ENCODE measurements at places on chromosomes 1 and 21.

- DNase-seq: peak; percentile 45
These were observed 34.1 kb upstream of the BTG2 start for GRCh38 chr1:203271018-203271743.

GRCh38 chr1:15245593-15246360, 1.2 kb upstream of the FHAD1 start:
- DNase-seq: no peak

- DNase-seq: no peak
These were observed 494.5 kb upstream of the PBX1 start for GRCh38 chr1:164064501-164064900.

GRCh38 chr1:215132156-215132555, 49.6 kb downstream of the KCNK2 start:
- no peak for DNase-seq

DNA sequence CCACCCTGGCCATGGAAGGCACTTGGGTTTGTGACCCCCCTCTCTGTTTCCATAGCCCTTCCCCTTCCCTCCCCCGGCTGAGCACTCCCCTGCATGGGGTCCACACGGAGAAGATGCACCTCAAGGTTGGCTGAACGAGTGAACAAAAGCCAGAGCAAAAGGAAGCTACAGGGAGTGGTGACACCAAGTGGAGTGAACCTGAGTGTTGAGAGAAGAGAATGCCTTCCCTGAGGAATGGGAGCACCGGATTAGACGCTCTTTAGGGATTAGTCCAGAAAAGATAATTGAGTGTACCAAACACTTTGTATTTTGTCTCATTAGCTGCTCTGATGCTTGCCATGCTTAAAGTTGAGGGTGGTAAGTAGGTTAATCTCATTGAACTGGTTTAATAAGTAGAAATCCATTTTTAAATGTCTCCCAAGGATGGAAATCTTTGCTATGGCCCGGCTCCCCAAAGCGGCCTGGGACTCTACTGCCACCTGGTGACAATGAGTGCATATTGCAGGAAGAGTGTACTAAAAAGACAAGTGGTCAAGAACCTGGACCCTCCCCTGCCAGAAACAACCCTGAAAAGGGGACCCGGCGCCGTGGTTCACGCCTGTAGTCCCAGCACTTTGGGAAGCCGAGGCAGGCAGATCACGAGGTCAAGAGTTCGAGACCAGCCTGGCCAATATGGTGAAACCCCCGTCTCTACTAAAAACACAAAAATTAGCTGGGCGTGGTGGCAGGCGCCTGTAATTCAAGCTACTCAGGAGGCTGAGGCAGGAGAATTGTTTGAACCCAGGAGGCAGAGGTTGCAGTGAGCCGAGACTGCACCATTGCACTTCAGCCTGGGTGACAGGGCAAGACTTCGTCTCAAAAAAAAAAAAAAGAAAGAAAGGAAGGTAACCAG, 150.6 kb upstream of the ZC3H12A start:
- DNase-seq: no peak

DNA sequence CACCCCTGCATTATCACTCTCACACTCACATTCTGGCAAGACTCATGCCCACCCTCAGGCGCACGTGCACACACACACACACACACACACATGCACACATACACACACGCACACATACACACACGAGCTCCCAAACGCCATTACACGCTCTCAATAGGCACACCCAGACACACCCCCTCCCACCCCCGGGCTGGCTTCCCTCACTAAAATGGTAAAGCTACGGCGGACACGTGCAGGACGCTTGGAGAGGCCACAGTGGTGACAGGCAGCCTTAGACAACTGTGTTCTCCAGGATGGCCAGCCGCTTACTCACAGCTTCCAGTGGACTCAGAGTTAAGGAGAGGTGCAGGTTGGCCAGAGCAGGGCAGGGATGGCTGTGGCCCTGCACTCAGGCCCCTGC, 10.1 kb downstream of the MATN1 start:
- no peak for DNase-seq

GRCh38 chr1:112247036-112247597, 148.9 kb upstream of the CTTNBP2NL start:
- DNase-seq: no peak

DNA sequence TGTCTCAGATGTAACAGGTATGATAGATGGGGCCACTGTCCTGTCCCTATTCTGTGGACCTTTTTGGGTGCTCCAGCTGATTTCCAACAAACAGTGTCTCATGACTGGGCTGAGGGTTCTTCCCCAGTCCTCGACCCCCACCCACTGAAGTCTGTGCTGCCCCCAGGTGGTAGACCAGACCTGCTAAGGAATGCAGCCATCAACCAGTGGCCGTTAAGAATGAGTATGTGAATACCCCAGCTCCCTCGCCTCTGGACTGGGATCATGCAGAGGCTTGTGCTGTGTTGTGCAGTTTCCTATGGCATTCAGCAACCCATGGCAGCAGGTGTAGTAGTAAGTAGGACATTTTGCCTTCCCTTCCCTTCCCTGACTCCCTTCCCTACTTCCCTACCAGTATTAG, 183.1 kb upstream of the KAZN start:
- no peak for DNase-seq

DNA sequence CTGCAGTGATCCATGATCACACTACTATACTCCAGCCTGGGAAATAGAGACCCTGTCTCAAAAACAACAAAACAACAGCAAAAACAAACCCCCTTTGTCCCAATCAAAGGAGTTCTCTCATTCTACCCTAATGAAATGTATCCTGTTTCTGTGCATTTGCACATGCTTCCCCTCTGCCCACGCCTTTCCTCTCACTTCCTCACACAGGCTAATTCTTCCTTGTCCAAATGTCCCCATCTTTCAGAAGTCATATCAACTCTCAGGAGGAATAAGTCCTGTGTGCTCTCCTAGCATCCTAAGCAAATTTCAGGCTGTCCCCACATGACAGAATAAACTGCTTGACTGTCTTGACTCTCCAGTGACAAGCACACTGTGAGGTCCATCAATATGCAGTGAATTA, 8.1 kb upstream of the ATP1B1 start:
- DNase-seq: no peak

GRCh38 chr1:1054099-1054700, 19.9 kb downstream of the RNF223 start:
- DNase-seq: no peak

DNA sequence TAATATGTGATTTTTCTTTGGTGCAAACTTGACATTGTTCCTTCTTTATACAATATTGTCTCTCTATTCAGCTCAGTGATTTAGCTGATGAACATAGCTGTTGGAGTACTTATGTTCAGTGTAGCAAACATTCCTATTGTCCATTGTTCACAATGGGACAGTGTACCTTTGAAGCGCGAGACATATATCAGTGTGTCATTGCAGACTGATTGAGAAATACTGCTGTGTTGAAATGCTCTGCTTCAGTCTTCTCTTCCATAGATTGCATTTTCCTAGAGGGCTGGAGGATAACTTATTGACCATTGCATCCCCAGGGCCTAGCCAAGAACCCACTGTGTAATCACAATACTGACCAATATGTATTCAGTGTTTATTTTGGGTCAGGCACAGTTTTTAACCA, 46.5 kb downstream of the HLX start:
- DNase-seq: no peak

GRCh38 chr1:61053712-61054600, 28.4 kb upstream of the NFIA start:
- DNase-seq: no peak

GRCh38 chr1:243474136-243474881, 218.5 kb downstream of the SDCCAG8 start:
- no peak for DNase-seq

DNA sequence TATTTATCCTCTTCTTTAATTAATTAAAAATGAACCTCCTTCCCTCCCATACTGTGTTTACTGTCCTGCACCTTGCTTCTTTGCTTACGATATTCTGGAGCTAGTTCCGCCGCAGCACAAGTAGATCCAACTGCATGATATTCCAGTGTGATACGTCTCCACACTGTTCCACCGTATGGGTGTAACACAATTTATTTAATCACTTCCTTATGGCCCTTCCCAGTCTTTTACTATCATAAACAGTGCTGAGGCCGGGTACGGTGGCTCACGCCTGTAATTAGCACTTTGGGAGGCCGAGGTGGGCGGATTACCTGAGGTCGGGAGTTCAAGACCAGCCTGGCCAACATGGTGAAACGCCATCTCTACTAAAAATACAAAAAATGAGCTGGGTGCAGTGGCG, 25.7 kb downstream of the CNST start:
- no peak for DNase-seq

GRCh38 chr1:21324368-21325141, 34.3 kb upstream of the ECE1 start:
- peak; percentile 24 for DNase-seq

DNA sequence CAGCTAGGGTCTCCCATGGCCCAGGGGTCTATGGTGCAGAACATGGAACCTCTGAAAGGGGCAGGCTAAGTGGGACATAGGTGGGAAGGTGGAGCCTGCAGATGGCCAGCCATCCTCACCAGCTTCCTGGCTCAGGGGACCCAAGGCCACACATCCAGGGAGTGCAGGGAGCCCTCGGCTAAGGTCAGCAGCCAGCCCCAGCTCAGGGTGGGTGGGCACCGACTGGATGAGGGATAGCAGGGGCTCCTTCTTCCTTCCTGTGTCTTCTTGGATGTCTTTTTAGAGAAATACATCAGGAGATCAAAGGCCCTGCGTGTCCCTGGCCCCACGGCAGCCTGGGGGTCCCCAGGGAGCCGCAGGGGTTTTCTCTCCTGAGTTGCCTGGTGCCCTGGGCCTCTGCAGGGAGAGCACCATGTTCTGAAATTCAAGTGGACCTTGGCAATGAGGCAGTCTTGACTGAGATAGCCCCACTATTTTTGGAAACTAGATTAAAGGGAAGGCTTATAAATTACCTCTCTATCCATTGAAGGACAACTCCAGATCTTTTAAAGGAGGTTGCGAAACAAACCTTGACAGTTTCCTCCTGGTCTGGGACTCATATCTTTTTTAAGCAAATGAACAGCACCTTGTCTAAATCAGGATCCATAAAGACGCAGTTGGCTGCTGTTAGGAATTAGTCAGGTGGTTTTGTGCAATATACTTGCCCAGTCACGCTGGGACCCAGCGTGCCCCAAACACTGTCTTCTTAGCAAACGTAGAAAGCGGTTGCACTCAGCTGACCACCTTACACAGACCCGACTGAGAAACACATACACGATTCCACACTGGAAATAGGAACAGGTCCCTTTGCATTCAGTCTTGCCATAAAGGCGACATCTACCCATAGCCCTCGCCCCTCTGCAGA, 242.3 kb downstream of the TOMM20 start:
- DNase-seq: no peak

GRCh38 chr1:117633068-117633345, 27.2 kb downstream of the TENT5C start:
- DNase-seq: no peak

GRCh38 chr1:227913396-227913763, 34.4 kb downstream of the WNT9A start:
- no peak for DNase-seq

DNA sequence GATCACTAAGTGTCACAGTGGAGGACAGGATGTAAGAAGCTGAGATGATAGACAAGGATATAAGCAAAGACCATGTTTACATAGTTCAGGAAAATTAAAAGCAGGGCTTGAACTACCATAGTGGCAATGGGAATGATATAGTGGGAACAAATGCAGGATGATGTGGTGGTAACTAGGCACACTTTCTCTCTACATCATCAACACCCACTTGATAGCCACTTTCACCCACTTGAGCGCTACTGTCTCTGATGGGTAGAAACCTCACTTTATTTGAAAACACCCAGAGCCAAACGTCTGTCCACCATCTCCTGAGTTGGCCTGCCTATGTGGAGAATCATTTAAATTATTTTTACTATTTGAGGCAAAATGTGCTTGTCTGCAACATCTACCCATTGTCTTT, 305.0 kb upstream of the ST6GALNAC5 start:
- DNase-seq: no peak

DNA sequence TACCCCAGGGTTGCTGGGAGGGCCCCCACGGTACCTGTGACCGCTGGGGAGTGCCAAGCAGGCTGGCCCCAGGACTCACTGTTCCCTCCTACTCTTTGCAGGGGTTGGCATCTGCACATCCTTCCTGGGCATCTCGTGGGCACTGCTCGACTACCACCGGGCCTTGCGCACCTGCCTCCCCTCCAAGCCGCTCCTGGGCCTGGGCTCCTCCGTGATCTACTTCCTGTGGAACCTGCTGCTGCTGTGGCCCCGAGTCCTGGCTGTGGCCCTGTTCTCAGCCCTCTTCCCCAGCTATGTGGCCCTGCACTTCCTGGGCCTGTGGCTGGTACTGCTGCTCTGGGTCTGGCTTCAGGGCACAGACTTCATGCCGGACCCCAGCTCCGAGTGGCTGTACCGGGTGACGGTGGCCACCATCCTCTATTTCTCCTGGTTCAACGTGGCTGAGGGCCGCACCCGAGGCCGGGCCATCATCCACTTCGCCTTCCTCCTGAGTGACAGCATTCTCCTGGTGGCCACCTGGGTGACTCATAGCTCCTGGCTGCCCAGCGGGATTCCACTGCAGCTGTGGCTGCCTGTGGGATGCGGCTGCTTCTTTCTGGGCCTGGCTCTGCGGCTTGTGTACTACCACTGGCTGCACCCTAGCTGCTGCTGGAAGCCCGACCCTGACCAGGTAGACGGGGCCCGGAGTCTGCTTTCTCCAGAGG, 6.8 kb downstream of the XKR8 start:
- DNase-seq: no peak

DNA sequence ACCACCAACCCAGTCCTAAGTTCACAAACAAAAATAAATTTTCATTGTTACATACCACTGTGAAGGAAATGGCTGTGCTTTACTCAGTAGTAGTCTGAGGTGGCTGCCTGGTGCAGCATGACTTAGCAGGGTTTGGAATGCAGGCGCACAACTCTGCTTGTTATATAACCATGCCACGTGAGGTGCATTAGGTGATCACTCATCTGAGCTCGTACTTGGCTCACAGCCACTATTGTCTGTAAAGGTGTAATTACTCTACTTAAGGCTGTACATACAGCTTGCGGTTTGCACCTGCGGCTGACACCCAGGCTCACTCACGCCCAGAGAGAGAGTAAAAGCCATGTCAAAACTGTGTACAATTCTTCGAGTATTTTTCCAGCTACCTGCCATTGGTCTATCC, 599.4 kb downstream of the LTN1 start:
- DNase-seq: no peak

DNA sequence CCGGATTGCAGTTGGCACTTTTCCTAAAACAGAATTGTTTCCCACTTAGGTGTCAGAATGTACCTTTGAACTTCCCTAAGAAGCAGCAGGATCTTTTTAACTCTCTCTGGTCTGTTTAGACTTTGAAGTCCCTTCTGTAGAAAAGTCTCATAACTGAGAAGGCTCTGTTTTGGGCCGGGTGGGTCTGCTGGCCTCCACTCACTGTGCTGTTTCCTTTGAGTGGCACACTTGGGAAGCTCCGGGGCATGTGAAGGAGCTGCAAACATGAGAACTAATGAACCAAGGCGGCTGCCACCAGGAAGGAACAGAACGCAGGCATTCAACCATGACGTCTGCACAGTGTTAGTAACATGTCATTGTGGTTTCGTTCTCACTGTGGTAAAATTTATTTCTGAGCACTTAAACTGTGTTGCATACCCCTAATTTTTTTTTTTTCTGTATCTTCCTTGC, 19.5 kb upstream of the NCMAP start:
- DNase-seq: no peak

GRCh38 chr1:54811066-54811465, 9.9 kb upstream of the TTC22 start:
- DNase-seq: no peak
